Upper lobe of left lung (tissue), 6 donors: ENCODE measurements at places on chromosomes 11 and 22.

DNA sequence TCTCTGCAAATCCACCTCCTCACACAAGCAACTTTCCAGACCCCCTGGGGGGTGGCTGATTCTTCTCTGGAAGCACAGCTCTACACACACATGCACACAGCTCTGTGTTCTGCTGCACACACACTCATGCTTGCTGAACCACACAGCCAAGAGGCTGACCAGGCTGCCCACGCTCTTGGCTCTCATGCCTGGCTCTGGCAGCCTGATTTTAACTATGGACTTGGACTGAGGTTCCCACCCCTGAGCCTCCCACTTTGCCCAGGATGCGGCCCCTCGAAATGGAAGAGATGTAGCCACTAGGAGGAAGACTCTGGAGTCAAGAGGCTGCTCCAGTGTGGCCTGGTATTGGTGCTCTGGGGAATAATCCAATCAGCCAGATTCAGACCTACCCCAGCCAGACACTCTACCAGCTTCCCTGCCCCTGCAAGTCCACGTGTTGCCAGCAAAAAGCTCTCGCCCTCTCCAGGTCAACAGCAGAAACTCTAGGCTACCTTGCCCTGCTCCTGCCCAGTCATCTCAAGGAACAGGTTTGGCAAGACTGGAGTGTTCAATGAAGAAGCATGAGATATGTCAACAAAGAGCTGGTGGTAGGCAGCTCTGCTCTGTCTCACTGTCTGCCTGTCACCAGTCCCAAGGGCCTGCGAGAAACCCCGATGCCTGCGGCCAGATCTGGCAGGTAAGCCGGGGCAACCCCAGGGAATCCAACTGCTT lies 8.8 kb upstream of the CASTOR1 start:
- no peak for DNase-seq

GRCh38 chr22:26461188-26461810 lies 22.3 kb downstream of the HPS4 start:
- no peak for DNase-seq

DNA sequence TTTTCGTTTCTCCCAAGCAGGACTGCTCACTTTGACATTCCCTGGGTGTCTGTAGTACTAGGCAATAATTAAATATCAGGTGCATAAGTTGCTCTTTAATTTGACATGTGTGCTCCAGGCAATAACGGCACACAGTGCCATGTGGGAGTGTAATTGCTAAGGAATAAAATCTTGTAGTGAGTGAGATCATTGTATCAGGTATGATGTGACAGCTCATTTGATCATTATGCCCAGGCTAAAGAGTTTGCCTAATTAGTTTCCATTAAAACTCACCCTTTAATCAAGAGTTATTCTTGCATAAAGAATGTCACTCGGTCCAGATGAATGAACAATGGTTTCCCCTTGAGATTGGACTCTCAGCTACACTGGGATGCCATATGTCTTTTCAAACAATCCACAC lies 220.0 kb downstream of the INSC start:
- DNase-seq: no peak

DNA sequence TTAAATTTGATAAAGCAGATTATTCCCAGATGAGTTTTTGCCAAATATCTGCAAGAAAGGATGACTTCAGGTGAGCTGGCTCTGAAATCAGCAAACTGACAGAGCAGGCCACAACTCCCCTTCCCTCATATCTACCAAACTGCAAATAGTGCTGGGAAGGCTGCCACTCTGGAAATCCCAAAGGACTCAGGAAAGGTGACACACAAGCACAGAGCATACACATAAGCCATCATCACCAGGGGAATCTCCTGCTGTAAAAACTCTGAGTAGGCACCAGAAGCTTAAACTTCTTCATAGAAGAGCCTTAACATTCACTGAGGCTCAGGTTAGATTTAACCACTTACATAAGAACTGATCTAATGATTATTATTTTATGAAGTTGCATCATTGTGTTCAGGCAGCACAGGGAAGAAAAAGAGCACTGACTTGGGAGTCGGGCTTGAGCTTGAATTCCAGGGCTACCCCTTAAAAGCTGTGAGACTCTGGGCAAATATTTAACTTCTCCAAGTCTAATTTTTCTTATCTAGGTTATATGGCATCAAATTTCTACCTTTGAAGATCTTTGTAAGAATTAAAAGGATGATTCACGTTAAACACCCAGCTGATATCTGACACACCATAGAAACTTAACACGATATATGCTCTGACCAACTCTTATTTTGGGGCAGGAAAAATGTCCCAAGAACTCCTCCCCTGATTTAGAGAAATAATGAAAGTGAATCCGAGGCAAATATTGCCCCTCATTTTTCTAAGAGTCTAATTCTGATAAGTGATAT lies 15.0 kb downstream of the SYTL2 start:
- no peak for DNase-seq

- no peak for DNase-seq
Measured at GRCh38 chr11:95412074-95412473, 181.1 kb upstream of the SESN3 start.

DNA sequence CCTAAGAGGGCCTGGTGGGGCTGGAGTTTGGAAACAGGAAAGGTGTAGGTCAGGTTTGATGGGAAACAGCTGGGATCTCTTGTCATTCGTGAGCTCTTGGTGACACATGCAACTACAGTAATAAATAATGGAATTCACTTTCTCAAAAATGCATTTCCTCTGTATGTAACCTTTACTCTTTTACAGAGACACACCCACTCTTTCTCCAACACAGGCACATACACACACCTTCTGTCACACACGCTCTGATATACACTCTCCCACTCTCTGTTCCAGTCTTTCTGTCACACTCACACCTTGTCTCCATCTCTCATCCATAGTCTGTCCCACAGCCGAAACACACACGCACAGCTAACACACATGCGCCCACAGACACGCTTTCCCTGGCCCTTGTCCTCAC lies 6.6 kb upstream of the C22orf42 start:
- DNase-seq: no peak

DNA sequence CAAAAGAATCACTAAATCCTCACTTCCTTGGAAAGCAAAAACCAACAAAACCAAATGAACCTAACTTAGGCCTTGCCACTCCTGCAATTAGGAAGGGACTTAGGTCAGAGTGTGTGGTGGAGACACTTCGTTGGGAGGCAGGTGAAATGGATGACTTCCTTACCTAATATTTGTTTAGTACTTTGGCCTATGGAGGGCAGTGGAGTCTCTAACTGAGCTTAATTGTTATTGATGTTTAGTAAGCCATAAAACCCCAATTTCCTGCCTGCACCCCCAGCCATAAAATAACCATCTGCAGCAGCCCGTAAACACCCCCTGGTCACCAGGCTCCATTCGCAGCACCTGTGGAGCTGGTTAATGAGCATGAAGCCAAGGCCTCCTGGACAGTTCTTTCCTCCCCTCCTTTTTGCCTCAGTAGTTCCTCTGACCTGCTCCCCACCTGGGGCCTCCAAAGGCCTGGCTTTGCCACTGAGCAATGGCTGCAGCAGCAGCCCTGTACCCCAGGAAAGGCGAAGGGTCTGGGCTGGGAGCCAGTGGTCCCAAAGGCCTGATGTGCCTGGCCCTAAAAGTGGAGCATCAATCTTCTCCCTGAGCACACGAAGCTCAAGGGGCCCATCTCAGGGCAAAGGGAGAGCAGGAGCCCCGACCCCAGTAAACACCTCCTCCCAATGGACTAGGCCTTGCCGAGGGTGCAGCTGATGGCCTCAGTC lies 15.6 kb upstream of the SYT13 start:
- DNase-seq: no peak

GRCh38 chr11:70067591-70068341 lies 10.4 kb upstream of the ANO1 start:
- peak; percentile 68 for DNase-seq

- DNase-seq: no peak
Measured at GRCh38 chr22:47139013-47139789, 376.8 kb downstream of the TBC1D22A start.

DNA sequence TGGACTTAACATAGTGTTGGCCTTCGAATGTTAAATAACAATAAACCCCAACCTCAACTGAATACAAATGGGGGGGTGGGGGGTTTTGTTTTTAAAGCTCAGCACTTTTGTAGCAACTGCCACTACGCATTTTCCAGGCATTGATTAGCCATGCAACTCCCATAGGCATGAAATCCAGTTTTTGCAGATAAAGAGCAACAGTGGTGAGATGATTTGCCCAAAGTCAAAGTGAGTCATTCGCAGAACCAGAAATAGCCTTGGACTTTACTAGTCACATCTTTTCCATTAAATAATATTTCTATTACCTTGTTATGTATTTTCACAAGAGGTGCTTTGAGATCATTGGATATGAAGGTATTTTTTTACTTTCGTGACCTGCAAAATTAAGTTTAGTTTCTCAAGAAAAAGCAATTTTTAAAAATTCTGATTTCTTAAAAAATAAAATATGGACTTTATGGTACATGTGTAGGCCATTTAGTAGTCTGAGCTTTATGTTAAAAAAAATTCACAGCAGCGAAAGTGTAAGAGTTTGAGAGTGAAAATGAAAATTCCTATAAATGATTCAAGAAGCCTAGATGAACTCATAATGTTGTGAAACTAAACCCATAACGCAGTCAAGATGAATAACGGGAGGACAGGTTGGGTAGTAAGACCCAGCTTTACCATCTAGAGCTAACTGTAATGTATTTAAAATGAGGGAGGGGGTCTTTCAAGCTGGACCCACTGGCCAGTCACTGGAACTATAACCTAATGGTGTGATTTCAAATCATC lies 1.9 kb upstream of the PHF21A start:
- no peak for DNase-seq

DNA sequence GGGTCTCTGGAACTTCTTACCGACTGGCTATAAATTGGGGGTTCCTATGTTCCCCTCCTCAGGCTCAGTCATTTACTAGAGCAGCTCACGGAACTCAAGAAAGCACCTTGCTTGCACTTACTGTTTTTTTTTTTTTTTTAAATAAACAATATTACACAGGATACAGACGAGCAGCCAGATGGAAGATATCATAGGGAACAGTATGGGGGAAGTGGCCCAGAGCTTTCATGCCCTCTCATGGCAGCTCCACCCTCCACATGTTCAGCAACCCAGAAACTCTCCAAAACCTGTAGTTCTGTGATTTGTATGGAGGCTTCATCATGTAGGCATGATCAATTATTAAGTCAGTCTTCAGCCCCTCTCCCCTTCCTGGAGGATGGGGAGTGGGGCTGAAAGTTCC lies 7.5 kb downstream of the UVRAG start:
- no peak for DNase-seq

DNA sequence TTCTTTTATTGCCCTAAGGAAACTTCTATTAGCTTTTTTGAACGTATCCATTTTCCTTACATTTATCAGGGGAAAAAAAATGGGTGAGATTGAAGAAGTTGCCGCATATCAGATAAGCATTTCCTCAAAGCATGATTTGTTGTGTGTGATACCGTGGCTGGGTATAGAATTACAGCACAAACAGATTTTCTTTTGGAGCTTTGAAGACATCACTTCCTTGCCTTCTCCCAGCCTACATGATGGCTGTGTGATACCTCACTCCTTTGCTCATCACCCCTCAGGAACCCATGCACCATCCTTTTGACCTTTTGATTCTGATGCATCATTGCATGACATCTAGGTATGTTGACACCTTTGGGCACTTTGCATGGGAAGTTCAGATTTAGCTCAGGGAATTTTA lies 1155.3 kb downstream of the BRD1 start:
- DNase-seq: no peak

DNA sequence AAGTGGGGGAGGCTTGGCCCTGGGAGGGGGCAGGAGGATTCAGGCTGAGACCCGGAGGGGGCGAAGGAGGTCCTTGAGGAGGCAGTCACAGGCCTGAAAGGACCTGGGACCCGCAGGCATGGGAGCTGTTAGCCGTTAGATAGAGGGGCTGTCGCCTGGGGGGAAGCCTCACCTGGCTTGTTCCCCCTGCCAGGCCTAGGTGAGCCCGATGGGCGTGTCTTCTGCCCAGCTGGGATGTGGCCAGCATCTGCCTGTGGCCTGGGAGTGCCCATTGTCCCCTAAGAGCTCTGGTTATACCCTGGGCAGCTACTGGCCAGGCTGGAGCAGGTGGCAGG lies 1.8 kb upstream of the DUSP8 start:
- DNase-seq: peak; percentile 79

DNA sequence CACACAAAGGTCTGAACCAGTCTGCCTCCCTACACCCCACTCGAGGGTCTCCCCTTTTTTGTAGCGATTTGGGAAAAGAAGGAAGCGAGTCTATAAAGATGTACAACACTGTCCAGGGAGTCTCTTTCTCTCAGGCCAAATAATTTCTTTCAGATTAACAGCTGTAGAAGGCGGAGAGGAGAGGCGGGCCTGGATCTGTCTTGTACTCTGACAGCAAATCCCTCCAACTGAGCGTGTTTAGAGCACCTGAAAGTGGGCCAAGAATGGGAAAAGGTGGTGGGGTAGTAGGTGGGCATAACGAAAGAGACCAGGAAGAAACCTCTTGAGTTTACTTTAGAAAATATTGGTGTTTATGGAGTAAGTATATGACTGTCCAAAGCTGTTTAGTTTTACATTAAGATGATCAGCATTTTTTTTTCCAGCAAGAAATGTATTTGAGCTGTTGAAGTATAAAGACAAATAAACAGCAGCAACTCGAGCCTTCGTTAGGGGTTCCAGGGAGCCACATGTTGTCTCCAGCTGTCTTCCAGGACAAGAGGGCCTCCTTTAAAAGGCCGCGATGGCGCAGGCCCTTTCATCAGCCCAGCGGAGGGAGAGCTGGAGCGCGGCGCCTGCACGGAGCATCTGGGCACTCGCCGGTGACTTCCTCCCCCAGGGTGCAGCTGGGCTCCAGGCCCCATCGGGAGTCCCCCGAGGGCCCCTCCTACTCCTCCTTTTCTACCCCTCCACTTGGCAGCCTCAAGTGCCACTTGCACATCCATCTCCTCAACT lies 34.9 kb downstream of the SCUBE1 start:
- peak; percentile 73 for DNase-seq

DNA sequence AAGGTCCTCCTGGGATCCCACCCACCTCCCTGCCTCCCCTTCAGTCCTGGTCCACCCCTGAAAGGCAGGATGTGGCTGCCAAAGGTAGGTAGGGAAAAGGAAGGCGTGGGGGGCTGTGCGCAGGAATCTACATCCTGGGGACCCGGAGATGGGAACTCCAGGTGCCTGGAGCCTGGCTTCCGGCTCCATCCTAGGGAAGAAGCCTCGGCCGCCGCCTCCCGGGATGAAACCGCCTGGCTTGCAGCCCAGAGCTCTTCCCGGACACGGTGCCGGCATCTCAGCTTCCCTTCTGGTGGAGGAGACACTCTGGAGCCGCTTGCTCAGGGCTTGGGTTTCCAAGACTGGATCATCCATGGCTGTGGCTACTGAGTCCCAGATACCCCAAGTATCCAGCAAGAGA lies 33.3 kb upstream of the PDGFB start:
- no peak for DNase-seq

DNA sequence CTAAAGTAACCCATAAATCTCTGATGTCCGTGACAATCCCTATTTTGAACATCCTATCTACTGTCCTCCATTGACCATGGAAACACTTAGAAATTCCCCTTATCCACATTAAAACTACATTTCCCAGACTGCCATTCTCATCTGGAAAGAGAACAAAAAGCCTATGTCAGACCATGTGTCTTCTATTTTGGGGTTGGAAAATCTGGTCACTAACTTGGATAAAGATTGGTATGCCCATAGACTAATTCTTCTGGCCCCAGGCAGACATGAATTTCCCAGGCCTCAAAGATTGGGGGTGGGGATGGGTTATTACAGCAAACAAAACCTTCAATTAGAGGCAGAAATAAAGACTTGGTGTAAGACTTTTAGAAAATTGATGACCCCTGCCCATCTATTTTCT lies 30.9 kb upstream of the CREB3L1 start:
- no peak for DNase-seq
